ENCODE measurements at places on chromosomes 5 and 9.
A peak's percentile ranks its signal among the peaks of the same experiment; 100 is the strongest.

- DNase-seq = no peak
Measured at GRCh38 chr9:99737649-99738048, 84.0 kb upstream of the NR4A3 start.

GRCh38 chr9:74496819-74497747 lies at the start of gene RORB:
TSS of gene RORB (plus strand) at chr9:74497335. CDS start at chr9:74497977, 642 bp downstream.
- DNase-seq = peak; percentile 61

DNA sequence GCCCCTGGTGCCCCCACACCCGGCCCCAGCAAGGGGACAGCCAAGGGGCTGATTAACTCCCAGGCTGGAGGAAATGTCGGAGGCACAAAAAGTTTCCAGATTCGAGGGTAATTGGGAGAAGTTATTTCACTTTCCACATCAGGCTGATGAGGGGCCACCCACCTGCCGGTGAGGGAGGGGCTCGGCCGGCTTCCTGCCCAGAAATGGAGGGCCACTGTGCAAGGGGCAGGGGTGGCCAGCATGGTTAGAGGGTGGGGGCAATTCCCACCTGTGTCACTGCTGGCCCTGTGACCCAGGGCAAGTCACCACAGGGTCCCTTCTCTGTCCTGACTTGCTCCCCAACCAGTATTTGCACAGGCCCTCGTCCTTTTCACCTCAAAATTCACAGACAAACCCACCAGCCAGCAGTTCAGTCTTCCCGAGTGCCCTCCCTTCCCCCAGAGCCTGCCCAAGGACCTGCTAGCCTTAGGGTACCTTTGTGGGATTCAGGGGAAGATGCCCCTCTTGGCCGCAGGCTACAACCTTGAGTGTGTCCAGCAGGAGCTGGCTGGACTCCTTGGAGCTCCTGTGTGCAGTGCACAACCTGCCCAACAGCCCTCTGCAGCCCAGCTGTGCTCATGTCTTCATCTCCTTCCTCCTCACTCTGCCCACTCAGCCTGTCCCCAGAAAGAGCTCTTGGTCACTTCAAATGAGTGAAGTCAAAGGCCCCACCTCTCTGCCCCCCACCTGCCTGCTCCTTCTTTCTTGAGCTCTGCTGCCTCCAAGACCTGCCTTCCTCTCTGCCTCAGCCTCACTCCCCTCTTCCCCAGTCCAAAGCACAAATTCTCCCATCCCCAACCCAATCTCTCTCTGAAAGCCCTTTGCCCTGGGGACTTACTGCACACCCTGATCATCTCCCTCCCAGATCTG lies 130.5 kb downstream of the BARX1 start:
- no peak for DNase-seq

- no peak for DNase-seq
Measured at GRCh38 chr5:8913522-8913921, 632.4 kb downstream of the SEMA5A start.

DNA sequence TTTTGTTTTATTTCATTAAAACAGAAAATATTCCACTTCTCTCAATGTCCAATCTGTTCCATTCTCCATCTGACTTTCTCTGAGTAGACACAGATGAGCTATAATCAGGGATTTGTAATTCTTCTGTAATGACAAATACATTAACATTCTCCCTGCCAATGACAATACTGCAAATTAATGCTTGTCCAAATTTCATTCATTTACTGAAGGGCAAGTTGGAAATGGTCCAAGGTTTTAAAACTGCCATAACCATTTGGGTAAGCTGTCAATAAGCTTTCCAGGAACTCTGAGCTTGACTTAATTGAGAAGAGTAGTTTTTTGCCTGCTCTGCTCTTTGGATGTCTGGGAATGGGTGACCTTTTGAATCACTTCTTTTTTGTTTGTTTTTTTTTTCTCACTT lies 253.5 kb downstream of the DMRTA1 start:
- DNase-seq = no peak

DNA sequence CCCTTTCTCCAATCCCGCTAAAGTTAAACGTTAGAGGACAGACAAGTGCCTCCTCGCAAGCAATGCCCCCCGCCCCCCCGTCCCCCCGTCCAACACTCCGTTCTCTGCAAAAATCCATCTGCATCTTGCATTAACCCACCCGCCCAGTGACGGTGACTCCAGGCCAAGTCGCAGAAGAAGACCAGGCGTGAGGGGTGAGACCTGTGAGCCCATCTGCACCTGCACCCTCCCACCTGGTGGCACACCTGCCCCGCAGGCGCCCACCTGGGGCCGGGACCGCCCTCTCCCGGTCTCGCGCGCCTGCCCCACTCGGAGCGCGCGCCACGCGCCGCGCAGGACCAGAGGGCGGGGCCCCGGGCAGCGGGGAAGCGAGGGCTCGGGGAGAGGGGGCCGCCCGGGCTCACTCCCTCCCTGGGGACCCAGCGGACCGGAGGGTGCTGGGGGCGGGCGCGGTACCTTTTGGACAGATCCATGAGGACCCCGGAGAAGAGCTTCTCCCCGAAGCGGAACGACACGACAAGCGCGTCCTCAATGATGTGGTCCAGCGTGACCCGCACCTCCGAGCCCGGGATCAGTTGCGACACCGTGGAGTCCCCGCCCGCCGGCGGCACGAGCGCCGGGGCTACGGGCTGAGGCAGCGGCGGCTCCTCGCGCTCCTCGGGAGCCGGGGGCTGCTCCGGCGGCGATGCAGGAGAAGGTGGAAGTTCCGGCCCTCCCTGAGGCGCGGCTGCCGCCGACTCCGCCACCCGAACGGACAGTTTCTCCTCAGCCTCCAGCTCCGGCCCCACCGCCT lies 705 bp downstream of the PWWP2A start:
- peak; percentile 17 for DNase-seq

- DNase-seq = no peak
Measured at GRCh38 chr9:98132806-98133631, 14.0 kb upstream of the TRIM14 start.

DNA sequence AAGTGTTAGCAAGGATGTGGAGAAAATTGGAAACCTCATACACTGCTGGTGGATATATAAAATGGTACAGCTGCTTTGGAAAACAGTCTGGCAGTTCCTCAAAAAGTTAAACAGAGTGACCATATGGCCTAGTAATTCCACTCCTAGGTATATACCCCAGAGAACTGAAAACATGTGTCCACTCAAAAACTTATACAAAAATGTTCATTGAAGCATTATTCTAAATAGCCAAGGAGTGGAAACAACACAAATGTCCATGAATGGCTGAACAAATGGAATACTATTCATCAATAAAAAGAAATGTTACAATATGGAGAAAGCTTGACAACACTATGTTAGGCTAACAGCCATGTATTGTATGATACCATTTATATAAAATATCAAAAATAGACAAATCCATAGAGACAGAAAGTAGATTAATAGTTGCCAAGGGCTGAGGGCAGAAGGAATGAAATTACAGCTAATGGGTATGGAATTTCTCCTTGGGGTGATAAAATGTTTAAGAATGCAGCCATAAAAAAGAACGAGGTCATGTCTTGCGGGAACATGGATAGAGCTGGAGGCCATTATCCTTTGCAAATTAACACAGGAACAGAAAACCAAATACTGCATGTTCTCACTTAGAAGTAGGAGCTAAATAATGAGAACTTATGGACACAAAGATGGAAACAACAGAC lies 33.6 kb upstream of the FBP1 start:
- DNase-seq = peak; percentile 76

- no peak for DNase-seq
Measured at GRCh38 chr5:60487885-60488442, 212.0 kb downstream of the DEPDC1B start.

- peak; percentile 74 for DNase-seq
Measured at GRCh38 chr9:110104261-110104809, 103.6 kb downstream of the C9orf152 start.

GRCh38 chr9:130069048-130069447 lies 15.3 kb downstream of the GPR107 start:
- DNase-seq = no peak
